ENCODE measurements at places on chromosomes 6 and 20.
A peak's percentile ranks its signal among the peaks of the same experiment; 100 is the strongest.

DNA sequence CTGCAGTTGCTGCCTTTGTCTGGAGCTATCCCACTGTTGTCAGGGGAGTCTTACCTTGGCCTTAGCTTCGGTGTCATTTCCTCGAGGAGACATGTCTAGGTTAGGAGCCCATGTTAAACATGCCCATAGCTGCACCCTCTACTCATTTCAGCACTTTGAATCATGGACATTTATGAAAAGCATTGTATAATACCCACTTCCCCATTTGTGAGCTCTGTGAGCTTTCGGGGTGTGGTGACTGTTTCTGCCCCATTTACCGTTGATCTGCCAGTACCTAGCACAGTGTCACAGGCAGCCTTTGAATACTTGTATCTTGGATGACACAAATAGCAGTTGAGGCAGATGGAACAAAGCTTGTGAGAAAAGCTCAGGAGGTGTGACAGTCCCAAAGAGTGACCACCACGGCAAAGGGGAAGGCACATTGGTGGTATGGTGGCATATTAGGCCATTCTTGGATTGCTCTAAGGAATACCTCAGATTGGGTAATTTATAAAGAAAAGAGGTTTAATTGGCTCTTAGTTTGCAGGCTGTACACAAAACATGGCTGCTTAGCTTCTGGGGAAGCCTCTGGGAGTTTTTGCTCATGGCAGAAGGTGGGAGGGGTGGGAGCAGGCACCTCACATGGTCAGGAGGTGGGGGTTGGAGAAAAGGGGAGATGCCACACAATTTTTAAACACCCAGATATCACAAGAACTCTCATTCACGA lies 42.0 kb downstream of the JARID2 start:
- no peak for DNase-seq

DNA sequence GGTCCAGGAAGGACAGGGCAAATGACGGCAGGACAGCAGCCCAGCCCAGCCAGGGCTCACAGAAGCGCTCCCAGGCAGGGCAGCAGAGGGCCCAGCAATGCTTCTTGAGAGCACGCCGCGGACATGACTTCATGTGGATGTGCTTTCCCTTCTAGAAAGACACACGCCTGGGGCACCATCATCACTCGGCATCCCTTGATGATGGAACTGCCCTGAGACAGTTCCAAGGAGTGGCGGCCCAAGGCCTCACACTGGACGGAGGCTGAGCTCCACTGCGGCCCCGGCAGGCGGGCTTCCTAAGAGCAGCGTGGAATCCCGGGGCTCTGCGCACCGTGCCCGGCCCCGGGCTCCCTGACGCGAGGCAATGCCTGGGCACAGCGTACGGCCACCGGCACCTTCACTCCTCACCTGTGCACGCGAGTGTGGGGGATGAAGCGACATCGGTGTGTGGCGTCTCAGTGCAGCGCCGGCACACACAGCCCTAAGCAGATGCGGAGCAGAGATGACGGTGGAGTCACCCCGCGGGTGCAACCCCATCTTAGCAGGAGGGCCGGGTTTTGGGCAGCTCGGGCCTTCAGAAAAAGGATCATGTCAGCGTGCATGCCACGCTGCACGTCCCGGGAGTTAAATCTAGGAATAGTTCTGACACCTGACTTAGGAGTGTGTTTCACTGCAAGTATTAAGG lies 86.6 kb downstream of the THBS2 start:
- DNase-seq, result no peak

GRCh38 chr20:44714102-44714700 lies 968 bp upstream of the CCN5 start:
- no peak for DNase-seq

DNA sequence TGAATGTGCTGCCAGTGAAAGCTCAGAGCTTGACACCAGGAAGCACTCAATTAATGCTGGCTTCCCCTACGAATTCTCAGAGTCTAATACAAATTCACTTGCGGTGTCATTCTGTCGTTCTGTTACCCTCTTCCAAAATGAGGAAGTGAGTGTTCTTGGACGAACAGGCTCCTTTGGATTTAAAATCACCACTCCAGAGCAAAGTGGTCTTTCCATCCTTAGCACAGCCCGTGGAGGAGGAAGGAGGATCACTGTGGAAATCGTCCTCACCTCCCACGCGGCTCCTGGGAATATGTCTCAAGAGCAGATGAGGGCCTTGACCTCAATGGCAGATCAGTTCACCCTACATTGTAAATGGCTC lies 41.7 kb downstream of the RIOK1 start:
- no peak for DNase-seq

DNA sequence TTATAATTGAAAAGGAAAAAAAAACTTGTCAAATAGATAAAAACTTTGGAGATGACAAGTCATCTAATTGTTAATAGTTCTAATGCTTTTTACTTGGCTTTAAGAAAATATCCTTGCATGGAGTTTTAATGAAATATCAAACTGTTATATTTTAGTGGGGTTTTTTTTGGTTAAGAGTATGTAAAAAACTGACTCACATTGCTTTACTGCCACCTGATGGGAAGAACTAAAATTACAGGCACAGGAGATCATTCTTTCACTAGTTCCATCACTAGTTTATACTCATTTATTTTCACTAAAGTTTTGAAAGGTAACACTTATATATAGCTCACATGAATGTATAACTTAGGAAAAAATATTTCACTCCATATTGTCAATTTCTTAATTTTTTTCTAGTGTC lies 309.1 kb downstream of the LMBRD1 start:
- DNase-seq, result no peak

DNA sequence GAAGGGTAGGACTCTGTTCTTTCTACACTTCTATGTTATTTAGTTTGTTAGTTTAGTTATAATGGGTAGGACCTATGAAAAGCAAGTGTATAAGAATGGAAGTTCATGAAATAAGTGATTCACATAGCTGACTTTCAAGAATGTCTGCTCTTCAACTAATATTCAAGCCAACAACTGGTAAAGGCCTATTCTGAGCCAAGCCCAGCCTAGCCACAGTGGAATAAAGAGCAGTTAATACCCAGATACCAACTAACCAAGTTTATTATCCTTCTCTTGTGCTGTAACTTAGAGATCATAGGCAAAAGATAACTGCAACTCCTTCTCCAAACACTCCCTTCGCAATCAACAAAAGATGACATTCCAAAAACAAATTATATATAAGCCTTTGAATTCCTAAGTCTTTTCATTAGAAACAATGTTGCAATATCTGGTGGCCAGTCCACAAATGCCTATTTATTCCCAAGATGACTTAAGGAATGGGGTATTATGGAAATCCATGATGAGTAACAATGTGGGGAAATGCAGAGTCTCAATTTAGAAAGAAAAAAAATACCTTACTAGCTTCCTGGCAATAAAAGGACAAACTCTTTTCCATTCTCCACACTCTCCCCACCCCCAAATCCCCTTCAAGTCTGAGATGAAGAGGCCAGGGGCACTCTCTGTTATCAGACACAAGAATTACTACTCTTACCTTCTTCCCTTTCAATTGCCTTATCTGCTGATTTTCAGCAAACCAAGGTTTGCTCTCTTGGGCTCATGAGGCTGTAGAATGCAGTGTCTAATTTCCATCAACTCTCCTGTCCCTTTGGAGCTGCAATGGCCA lies 27.4 kb downstream of the BTBD9 start:
- DNase-seq, result no peak

- DNase-seq, result no peak
Observed at GRCh38 chr6:38510205-38510604, 129.5 kb downstream of the BTBD9 start.

DNA sequence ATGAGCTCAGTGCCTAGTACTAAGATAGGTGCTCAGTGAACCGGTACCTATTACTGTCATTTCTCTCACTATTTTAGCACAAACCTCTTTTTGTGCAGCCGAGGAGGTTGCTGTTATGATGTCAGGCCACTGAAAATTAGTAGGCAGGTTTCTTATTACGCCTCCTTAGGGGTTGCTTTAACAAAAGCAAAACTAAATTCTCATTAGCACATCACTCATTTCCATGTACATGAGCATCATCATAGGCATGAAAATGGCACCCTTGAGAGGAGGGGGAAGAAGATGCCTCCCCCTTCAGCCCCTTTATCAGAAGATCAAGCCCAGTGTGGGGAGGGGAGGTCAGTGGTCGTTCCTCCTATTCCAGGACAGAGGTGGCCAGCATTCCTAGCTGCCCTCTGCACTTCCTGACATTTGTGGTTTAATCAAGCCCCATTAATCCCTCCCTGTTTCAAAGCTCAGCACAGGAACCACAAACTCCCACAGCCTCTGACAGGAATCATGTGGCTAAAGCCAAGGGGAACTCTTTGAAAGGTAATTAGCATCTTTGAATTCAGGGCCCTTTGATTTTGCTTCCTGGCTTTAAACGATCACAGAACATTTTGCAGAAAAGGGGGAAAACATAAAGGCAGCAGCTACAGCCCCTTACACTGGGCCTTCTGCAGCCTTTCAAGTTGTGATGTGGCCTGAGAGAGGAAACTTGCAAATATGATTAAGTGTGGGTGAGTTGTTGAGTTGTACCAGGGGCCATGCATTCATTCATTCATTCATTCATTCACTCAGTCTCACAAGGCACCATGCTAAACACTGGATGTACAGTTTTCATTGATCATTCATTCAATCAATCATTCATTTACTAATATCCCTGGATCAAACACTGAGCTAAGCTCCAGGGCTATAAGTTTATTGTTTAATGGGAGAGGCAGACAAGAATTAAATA lies 31.9 kb upstream of the PSMF1 start:
- DNase-seq, result no peak

- DNase-seq, result peak; percentile 12
Observed at GRCh38 chr20:24432046-24432442, 37.4 kb upstream of the SYNDIG1 start.

GRCh38 chr6:22435151-22435550 lies 134.2 kb upstream of the HDGFL1 start:
- DNase-seq, result no peak

GRCh38 chr6:40325791-40326190 lies 261.4 kb downstream of the LRFN2 start:
- no peak for DNase-seq

- DNase-seq, result no peak
Observed at GRCh38 chr6:98118397-98119045, 715.9 kb upstream of the POU3F2 start.

DNA sequence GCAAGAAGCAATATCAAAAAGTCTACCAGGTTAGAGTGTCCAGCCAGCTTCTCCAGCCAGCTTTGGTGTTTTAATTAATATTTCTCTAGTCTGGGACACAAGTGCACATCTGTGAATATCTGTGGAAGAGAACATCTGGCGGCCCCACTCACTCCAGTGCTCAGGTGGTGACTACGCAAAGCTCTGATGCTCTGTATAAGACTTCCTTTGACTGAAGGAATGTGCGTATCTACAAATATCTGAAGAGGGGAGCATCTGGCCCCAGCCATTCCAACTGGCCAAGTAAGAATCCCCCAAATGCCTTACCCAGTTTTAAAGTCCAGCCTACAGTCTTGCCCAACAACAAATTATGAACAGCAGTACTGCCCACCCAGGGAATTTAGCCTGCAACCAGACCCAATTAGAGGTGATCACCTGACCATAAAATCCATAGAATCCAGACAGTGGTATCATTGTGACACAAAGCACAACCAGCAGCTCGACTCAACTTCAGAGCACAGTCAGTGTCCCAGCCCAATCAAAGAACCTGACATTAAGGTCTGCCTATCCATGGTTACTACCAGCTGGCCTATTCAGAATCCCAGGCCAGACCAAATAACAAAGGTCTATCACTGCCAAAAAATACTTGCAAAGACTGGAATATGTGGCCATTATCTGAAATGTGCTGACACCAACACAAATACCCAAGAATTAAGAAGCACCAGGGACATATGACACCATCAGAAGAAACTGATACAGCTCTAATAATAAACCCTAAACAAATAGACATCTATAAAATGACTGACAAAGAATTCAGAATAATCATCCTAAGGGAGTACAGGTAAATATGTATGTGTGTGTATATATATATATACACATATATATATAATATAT lies 76.1 kb upstream of the MANEA start:
- DNase-seq, result no peak

DNA sequence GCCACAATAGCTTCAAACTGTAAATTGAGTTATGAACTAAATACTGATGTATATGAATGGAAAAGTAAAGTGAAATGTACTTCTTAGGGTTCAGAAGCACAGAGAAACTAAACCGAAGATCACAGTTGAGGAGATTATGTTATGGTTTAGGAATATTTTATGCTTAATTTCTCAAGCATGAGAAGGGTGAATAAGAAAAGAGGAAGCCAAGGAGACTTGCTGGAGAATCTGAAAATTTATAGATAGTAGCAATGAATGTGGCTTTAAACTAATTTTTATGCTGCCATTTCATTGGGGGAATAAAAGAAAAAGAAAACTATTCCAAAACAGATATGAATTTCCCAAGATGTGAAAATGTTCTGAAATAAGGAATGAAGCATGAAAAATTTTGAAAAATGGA lies 5.6 kb downstream of the ANKS1A start:
- DNase-seq, result no peak

DNA sequence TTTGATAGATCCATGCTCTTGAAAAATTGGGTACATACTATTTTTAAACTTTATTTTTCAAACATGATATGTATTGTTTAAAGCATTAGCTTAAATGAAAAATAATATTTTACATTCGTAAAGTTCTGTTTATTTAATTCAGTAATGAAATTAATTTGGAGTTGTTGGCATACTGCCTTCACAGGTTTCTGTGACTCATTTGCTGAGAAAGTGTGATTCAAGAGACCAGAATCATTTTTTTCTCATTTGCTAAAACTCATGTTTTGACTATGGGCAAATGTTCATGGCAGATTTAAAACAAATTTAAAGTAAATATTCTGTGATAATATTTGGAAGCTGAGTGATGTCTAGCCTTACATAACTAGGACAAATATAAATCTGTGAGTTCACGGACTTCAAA lies 230.4 kb downstream of the BCKDHB start:
- DNase-seq, result no peak

DNA sequence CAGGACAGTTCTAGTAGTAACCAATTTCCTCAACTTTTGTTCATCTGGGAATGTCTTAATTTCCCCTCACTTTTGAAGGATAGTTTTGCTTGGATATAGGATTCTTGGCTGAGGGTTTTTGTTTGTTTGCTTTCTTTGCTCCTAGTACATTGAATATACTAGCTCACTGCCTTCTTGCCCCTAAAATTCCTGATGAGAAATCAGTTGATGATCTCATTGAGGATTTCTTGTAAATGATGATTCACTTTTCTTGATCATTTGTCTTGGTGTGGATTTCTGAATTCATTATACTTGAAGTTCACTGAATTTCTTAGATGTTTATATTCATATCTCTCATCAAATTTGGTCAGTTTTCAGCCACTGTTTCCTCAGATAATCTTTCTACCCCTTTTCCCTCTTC lies 49.1 kb upstream of the PRDM1 start:
- no peak for DNase-seq

GRCh38 chr6:108868647-108869046 lies 20.4 kb downstream of the ARMC2 start:
- DNase-seq, result no peak

GRCh38 chr6:169277619-169278018 lies 24.0 kb upstream of the THBS2 start:
- no peak for DNase-seq

- DNase-seq, result no peak
Observed at GRCh38 chr6:45574885-45575284, 197.2 kb upstream of the SUPT3H start.

GRCh38 chr6:12637960-12638641 lies 78.5 kb upstream of the PHACTR1 start:
- peak; percentile 39 for DNase-seq

- no peak for DNase-seq
Observed at GRCh38 chr6:150263765-150264404, 104.9 kb upstream of the IYD start.

- no peak for DNase-seq
Observed at GRCh38 chr6:137552809-137553208, 58.6 kb upstream of the OLIG3 start.
